ENCODE measurements at places on chromosomes 7 and 10.

- no peak for DNase-seq
Measured at GRCh38 chr7:26658389-26659084, 205.9 kb downstream of the SKAP2 start.

DNA sequence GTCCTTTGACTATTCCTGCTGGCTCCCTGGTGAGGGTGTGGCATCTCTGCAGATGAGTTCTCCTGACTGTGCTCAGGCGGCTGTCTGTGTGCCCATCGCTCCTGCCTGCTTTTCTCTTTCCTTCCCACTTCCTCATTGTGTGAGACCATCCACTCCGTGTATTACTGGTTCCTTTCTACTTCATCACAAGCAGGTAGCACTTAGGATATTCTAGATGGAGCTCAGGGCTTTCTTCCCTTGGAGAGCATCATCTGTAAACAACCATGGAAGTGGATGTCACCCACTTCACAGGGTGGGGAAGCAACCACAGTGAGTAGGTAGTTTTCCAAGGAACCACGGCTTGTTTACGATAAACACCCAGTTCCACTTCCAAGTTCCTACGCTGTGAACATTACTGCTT, 15.7 kb downstream of the DNAJB6 start:
- DNase-seq = peak; percentile 16

DNA sequence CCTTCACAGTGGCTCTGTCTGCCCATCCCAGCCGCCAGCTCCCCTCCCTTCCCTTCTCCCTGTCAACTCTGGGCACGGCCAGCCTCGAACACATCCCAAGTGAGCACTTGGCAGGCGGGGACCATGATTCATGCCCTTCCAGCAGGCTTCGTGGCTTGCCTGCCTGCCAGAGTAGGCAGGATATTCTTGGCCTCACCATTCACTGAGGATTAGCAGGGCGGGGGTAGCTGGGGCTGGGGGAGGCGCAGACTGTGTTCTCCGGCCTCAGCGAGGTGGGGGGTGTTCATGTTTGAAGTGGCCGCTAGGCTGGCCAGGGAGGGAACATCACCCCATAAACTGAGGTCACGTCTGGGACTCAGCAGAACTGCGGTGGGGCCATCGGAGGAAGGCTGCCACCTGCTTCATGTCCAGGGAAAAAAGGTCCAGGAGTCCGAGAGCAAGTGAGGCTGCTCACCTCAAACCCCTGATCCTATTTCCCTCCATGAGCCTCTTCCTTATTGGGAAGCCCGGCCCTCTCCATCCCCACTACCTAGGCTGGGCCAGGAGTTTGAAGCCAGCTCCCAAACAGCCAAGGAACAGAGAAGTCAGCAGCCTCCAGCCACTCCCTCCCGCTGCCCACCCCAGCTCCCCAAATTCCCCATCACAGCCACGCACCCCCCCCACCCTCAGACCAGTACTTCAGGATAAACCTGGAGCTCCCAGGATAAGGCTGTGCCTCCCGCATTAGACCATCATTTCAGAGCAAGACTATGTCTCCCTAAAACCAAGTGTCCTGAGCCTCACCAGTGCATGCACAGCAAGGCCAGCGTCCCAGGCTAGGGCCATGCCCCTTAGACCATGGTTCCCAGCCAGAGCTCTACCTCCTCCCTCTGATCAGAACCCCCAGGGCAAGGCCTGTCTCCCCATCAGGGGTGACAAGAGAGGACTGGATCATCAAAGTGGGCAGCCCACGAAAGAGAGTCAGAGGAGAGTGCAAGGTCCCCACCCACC, 42.8 kb upstream of the RABGEF1 start:
- no peak for DNase-seq

DNA sequence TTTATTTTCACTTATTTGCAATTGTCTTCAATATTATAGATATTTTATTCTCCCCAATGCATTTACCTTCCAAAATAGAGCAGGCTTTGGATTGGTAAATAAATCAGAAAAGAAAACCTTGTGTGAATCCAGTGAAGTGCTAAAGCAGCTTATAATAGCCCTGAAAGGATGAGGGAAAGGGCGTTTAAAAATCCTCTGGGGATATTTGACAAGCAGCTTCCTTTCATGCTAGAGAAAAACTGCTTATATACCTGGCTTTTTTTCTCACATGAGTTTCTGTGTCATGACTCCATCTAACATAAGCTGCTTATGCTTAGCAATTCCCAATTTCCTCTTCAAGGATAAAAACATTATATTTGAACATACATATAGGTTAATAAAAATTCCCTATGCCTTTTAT, 221.6 kb upstream of the SEMA3E start:
- DNase-seq = no peak

DNA sequence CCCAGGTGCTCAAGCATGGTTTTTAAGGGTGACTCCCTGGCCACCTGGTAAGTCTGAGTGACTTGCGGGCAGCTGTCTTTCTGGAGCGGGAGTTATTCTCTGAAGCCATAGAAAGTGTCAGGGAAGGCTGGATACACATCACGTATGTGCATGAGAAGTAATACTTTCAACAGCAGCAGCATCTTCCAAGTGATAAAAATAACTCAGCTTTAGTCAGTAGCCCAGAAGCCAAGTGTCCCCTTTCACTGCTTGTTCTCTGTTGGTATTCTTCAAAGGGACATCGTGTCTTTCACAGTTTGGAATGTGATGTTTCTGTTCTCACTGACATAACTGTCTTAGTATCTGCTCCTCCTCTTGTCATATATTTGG, 97.6 kb downstream of the KIAA1217 start:
- DNase-seq = no peak

DNA sequence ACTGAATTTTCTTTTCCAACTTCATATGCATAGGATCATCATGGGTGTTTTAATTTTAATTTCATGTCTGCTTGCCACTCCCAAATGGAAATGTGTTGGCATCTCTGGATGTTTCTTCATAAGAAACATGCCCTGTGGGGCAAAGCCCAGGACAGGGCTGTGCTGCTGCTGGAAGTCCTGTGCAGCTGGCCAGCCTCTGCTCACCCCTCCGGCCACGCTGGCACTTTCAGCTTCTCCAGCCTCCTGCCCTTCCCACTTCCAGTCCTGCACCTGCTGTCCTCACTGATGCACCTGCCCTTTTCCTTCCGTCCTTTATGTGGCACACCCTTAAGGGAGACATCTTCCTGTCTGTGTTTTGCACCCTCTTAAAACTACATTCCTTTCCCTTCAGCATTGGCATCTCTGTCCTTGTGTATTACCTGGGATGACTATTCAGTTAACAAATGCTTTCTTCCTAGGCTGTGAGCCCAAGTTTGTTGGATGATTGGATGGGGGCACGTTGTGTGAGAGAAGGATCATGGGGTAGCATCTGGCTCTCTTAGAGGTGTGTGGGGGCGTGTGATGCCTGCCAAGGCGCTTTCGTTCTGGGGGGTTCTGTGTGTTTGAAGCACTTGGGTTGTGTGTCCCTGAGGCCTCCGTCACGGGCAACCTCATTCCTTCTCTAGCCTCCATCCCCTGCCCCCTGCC, 56.8 kb downstream of the TCF7L2 start:
- DNase-seq = no peak

DNA sequence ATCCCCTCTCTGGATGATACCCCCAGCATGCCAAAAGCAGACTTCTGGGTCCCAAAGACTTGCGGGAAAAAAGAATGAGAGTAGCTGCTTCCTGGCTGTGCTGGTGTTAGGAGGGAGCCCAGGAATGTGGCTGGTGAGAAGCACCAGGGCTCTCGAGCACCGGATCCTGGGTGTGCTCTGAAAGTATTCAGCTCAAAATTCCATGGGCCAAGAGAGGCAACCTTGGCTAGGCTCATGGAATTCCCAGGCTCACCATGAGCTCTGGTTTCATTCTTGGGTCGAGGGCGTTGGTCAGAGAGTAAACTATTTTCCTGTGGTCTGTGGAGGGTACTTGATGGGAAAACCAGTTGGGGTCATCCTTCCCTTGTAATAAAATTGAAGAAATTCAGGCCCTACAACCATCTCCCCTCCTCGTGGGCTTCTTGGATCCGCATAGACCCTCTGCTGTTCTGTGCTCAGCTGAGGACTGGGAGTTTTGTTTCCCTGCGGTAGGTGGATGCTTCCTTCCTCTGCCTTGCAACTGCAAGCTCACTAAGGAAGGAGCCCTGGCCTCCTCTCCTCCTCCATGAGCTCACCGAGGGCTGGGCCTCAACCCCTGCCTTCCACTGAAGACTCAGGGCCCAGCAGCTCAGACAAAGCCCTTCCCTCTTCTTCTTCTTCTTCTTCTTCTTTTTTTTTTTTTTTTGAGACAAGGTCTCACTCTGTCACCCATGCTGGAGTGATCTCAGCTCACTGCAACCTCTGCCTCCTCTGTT, 34.5 kb upstream of the AQP1 start:
- no peak for DNase-seq

GRCh38 chr7:54814401-54814800, 55.4 kb upstream of the SEC61G start:
- no peak for DNase-seq

DNA sequence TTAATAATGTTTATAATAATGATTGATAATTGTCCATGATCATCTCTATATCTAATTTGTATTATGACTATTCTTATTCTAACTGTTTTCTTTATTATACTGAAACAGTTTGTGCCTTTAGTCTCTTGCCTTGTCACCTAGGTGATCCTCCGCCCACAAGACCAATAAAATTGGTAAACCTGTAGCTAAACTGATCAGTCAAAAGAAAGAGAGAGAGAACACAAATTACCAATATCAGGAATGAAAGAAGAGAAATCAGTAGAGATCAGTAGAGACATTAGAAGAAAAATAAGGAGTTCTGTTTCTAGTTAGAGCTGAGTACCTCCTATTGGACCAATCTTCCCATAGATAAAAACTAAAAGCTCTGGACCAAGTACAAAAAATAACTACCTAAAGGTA, 6.1 kb upstream of the COA1 start:
- no peak for DNase-seq
